T-helper 9 cell (primary cell): ENCODE measurements at places on chromosomes 2 and 18.

- no peak for DNase-seq
Measured at GRCh38 chr2:184040230-184040629, 558.1 kb upstream of the ZNF804A start.

DNA sequence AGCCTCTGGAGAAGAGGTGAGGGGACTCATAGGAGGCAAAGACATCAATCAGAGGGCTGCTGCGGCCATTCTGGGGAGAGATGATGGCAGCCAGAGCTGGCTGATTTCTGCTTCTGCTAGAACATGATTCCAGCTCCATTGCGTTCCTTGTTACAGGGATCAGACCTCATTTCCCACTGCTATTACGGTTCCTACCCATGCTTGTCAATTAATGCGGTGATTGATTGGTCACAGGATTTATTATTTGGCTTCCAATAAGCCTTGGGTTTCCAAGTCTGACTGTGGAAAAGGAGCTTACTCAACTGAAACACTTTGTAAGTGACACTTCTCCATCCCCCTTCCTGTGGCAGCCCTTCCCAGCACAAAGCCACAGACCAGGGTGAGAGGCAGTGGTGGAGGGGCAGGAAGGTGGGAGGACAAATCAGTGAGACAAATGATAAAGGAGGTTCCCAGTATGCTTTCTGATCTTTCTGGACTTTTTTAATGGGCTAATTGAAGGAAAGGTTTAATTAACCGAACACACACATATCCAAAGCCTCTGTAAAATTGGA, 26.8 kb upstream of the CTLA4 start:
- DNase-seq, result no peak

GRCh38 chr2:153417077-153417476, 61.5 kb downstream of the RPRM start:
- no peak for DNase-seq

GRCh38 chr2:168874368-168875054, 15.7 kb downstream of the SPC25 start:
- no peak for DNase-seq

DNA sequence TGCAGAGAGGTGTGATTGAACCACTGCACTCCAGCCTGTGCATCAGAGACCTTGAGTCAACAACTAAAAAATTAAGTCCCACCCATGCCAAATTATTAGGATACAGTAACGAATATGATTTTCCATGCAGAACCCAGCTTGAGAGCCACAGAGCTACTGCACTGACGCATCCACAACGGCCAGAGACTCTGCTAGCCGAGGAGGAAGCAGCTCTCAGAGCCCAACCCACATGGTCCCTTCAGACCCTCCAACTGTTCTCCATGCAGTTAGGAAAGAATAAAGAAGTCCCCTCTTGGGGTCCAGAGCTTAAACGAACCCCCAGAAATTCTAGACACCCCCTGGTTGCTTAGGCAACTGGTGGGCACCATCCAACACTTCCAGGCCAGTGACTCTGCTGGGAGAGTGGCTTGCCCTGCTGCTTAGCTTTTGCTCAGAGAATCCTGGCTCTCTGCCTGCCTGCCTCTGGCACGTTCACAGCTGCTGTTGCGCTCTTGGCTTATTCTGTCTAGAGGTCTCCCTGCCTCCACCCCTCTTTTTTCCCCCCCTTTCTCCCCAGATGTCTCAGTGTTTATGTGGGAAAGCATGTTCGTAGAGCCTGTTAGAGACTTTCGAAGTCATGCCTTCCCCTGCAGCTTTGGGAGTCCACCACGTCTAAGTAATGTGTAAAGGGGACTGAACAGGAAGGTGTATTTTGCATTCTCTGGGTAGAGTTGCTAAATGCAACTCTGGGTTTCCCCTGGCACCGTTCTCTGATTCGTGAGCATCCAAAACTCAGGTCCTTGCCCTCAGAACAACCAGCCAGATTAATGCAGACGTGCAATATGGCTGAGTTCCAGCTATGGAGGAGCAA, 26.0 kb upstream of the SP3 start:
- DNase-seq, result no peak

- no peak for DNase-seq
Measured at GRCh38 chr18:59669872-59670657, 27.2 kb downstream of the CCBE1 start.

GRCh38 chr2:20065885-20066602, 14.6 kb upstream of the LAPTM4A start:
- no peak for DNase-seq
